ENCODE measurements at places on chromosomes 7 and 10. TPM values are rescaled to one million over a fixed set of nuclear protein-coding genes. Genes with fewer than 3 reads are reported as not detected.

- DNase-seq = no peak
Observed at GRCh38 chr10:61332581-61332980, 120.6 kb downstream of the TMEM26 start.

DNA sequence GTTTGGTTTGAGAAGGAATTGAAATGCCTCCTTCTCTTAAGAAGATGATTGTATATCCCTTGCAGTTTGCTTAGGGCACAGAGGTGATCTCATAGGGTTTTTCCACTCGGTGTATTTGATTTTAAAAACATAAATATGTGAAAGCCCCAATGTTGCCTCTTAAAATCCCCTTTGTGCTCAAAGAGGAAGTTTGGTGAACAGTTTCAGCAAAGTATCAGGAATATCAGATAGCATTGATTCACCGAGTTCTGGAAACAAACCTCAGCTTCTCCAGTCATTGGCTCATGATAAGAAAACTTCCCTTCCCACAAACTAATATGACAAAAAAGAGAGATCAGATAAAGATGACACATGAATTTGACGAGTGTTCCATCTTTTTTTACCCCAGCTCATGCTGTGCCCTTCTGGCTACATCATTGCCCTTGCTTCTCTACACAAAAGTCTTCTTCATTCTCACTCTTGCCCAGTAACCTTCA, 20.1 kb upstream of the SMNDC1 start:
- no peak for DNase-seq

DNA sequence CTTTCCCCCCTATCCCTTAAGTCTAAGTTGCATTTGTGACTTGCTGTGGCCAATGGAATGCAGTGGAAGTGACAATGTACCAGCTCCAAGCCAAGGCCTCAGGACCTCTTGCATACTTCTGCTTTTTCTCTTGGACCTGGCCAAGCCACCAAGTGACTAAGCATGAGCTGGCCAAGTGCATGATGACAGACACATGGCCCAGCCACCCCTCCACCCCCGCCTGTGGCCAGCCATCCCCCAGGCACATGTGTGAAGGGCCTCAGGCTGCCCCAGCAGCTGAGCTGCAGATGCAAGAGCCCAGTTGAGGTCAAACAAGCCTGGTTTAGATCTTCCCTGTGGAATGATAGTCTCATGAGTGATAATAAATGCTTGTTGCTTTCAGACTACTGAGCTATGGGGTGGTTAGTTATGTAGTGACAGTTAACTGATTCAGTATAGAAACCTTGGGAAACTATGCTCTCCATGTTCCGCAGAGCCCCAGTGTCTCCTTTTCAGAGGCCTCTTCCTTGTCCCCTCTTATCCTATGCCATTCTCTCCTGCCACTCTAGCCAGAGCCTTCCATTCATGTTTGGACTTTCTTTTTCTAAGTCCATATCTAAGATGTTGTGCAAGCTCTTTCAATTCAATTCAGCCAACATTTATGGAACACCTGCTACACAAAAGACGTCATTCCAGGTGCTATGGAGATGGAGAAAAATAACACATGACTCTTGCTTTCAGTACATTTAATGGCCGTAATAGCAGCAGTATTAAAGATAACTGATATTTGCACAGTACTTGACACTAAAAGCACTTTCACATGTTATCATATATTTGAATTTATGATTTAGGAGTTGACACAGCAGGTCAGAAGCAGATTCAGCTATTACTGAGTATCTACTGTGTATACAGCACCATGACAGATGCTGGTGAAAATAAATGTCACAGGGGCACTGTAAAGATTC, 55.5 kb upstream of the LOXL4 start:
- DNase-seq = no peak

Gene CAV1
- 571 TPM for total RNA-seq
